Dermis microvascular lymphatic vessel endothelial cell (primary cell): ENCODE measurements at places on chromosomes 13 and 19.

- DNase-seq, result peak; percentile 69
Observed at GRCh38 chr13:42405665-42406390, 133.9 kb downstream of the AKAP11 start.

DNA sequence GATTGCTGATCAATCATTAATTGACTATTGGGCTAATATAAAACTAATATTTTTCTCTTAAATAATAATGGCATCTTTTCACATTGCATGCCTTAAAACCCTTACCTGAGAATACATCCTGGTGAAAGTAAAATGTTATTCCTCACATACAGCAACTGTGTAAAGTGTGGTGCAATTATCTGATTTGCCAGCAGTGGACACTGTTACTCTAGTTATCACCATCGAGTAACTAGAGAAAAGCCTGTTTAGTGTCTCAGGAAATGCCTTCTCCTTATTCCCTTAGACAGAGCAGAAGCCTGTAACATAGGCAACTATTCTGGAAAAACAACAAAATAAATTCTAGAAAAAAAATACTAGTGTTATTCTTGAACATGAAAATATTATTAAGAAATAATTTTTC lies 459.8 kb downstream of the FGF14 start:
- DNase-seq, result no peak

- no peak for DNase-seq
Observed at GRCh38 chr13:112449545-112449930, 73.4 kb downstream of the SPACA7 start.

- no peak for DNase-seq
Observed at GRCh38 chr13:30791354-30792001, 56.1 kb downstream of the ALOX5AP start.

DNA sequence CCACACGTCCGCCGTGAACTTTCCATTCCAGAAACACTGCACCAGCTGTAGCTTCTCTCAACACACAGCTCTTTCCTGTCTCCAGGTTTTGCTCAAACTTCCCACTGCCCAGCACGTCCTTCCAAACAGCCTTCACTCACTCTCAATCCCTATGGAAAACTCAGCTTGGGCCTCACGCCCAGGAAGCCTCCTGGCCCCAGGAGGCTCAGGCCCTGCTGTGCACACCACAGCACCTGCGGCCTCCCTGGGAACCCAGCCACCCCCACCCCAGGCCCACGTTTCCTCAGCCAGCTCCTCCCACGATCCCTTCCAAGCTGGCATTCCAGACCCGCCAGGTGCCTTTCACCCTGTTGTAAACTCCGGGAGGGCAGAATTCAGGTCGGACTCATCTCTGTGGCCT lies 35.2 kb downstream of the C13orf46 start:
- DNase-seq, result no peak

DNA sequence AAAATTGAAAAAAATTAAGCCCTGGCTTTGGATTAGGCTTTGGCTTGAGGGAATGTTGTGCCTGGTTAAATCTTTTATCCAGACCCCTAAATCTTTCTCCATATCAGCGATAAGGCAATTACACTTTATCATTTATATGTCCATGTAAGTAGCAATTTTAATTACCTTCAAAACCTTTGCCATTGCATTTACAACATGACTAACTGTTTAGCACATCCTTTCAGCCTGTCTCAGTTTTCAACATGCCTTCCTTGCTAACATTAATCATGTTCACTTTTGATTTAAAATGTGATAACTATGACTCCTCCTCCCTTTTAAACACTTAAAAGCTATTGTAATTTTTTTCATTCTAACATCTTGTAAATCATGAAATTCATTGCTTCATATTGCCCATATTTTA lies 583.7 kb downstream of the SLITRK1 start:
- no peak for DNase-seq

GRCh38 chr19:41753936-41754529 lies 1.3 kb upstream of the CEACAM6 start:
- DNase-seq, result peak; percentile 36

- no peak for DNase-seq
Observed at GRCh38 chr19:7000333-7000732, 20.9 kb downstream of the MBD3L2B start.

- no peak for DNase-seq
Observed at GRCh38 chr13:92804926-92805325, 421.7 kb upstream of the GPC6 start.

DNA sequence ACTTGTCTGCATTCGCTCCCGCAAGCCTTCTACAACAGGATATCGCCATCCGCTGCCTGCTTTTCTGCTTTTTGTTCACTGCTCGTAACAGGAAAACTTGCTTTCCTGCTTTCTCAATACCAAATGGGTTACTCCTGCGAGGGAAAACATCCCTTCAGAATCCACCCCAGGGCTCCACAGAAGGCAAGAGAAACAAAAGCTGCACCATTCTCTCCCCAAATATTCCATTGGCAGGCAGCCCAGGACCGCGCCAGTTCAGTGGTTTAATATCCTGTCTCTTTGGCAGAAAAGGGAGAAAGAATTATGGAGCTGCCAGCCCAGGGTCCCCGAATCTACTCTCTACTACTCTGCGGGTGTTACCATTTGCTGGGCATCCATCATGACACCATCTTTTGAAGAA lies 84.7 kb upstream of the DOCK9 start:
- peak; percentile 62 for DNase-seq

GRCh38 chr13:91375116-91375729 lies 23.2 kb upstream of the GPC5 start:
- DNase-seq, result no peak

DNA sequence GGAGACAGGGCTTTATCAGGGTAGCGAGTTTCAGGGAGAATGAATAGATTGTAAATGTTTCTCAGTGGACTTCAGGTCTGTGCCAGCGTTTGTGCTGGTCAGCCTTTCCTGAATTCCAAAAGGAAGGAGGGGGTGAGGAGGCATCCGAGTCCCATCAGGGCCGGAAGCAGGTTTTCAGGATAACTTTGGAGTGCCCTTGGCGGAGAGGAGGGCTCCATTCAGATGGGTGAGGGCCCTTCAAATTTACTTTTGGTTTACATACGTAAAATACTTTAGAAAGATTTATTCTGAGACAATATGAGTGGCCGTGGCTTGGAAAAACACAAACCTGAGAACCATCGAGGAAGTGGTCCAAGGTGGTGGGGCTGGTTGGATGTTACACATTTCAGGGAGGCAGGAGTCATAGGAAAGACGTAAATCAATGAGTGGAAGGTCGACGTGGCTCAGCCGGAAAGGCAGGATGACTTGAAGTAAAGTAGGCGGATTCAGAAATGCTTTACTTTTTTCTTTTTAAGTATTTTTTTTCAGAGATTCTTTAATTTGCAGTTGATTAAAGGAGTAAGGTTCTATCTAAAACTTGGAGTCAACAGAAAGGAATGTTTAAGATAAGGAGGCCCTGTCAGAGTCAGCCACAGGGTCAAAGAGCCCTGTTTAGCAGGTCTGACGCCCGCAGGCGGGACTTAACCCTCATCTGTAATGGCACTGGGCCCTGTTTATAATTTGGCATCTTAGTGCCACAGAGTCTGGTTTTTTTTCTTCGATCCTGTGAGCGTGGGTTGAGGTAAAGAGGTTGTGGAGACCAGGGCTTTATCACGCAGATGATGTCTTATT lies 32.8 kb downstream of the ATP11A start:
- DNase-seq, result no peak

GRCh38 chr13:49265822-49266221 lies 18.1 kb downstream of the CDADC1 start:
- DNase-seq, result no peak

GRCh38 chr19:17881701-17882100 lies 10.0 kb downstream of the SLC5A5 start:
- no peak for DNase-seq

- no peak for DNase-seq
Observed at GRCh38 chr19:56751078-56751489, 79.5 kb upstream of the ZNF835 start.

DNA sequence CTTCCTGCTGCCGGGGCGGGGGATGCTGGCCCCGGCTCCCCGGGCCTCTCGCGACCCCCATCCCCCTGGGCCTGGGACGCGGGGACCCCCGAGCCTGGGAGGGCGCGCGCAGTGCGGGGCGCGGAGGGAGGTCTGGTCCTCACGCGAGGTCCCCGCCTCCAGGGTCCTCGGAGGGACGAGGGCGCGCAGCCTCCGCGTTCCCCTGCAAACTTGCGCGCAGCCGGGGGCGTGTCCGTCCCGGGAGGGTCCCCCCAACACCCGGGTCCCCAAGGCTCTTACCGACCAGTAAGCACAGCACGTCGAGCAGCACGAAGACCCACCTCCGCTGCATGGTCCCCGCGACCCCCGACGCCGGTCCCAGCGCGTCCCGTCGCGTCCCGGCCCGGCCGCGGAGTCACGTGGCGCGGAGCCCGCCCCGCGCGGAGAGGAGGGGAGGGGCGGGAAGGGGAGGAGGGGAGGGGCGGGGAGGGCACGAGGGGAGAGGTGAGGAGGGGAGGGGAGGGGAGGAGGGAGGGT lies at the start of gene PLPP2:
TSS of gene PLPP2 (minus strand) at position 398 of the 516 bp plus-strand sequence. CDS start at position 331, 67 bp downstream.
- peak; percentile 35 for DNase-seq

DNA sequence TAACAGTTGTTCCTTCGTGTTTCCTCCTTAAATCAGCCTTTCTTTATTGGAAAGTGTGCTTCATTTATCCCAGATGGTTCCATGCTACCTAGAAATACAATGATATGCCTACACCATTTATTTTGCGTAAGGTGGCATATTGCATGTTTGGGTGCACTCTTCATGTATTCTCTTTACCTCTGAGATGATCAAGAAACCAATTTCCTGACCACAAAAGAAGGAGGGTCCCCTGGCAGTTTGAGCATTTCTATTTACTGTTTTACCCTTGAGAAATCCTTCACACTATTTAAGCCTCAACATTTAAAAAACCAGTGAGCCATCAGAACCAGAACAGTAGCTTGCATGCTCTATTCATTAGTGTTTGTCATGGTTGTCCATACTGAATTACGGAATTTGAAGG lies 354.0 kb downstream of the MTUS2 start:
- no peak for DNase-seq

- no peak for DNase-seq
Observed at GRCh38 chr13:38785042-38785441, 98.2 kb downstream of the FREM2 start.

- no peak for DNase-seq
Observed at GRCh38 chr19:39481229-39481545, 549 bp downstream of the TIMM50 start.

DNA sequence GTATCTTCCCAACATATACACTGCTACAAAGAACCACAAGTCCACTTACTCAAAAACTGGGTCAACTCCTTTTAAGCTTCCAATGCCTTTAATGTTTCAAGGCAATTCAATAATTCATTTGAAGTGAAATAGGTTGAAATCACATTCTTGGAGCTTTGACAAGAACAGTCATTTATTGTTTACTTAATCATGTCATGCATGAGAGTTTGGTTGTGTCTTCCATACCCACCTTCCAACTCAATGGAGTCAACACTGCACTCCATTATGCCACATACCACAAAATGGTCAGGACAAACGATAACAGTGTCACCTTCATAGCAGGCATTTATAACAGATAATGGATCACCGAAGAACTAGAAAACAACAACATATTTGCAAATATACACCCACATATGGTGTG lies 506.3 kb downstream of the UQCRFS1 start:
- DNase-seq, result no peak

- no peak for DNase-seq
Observed at GRCh38 chr13:87820241-87820640, 149.1 kb downstream of the SLITRK5 start.

DNA sequence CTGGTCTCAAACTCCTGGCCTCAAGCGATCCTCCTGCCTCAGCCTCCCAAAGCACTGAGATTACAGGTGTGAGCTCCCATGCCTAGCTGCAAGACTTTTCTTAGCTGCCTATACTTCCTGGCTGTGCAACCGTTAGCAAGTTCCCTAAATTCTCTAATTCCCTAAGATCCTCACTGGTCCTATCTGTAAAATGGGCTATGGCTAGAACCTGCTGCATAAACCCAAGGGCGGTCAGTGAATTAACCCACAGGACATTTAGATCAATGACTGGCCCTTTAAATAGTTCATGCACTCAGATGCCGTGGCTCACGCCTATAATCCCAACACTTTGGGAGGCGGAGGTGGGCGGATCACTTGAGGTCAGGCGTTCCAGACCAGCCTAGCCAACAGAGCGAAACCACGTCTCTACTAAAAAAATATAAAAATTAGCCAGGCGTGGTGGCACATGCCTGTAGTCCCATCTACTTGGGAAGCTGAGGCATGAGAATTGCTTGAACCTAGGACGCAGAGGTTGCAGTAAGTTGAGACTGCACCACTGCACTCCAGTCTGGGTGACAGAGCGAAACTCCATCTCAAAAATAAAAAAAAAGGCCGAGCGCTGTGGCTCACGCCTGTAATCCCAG lies 4.1 kb upstream of the C19orf53 start:
- DNase-seq, result no peak

GRCh38 chr13:20544201-20544923 lies 18.7 kb upstream of the CRYL1 start:
- DNase-seq, result no peak

DNA sequence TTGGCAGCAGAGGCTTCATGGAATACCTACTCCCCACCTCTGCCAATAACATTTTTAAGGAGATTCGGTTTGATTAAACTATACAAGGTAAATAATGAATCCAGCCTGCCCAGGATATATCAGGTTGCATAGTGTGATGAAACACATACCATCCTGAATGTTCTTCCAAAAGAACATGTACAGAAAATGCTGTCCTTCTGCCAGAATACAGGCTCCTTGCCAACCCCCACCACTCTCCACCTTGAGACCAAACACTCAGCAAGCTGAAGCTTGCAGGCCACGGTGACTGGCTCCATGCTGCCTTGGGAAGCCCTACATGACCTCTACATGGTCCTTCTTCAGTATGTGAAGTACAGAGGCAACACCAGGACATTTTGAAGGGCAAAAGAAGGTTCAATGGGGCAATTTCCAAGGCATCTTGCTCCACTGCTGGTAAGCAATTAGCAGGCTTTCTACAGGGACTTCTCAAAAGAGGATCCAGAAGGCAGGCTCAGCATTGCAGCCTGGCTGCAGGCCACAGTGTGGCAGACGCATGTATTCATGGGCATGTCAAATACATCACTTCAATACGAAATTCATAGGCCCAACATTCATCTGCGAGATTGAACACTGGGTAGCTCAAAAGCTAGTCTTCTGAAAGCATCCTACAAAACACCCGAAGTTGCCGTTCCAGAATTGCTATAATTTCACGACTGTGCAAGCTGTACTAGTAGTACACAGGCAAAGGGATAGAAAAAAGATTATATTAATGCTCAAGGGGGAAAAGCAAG lies 62.4 kb upstream of the SERP2 start:
- no peak for DNase-seq

DNA sequence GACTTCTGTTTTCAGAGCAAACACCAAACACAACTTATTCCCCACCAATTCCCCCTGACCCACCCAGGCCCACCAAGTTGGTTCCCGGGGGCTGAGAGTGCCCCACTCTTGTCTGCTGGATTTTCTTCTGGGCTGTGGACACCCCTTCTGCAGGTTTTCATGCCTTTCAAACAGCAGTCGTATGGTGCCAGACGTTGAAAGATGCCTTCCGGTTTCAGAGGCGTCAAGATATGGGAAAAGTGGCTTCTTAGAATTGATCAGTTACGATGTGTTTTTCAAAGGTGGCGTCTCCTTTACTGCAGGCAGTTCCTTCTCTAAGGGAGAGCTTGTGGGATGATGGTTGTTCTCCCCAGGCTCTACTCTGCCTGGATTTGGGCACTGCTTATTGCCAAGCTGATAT lies 12.7 kb downstream of the CLEC11A start:
- DNase-seq, result no peak

- DNase-seq, result no peak
Observed at GRCh38 chr13:110284779-110285484, 22.0 kb downstream of the COL4A1 start.

GRCh38 chr19:38149661-38150061 lies 74.4 kb downstream of the DPF1 start:
- no peak for DNase-seq

GRCh38 chr13:112446347-112446861 lies 70.2 kb downstream of the SPACA7 start:
- no peak for DNase-seq
